Amygdala (tissue), 56 donors: ENCODE measurements at places on chromosomes 13 and 19.

- no peak for DNase-seq
These were observed 9.7 kb downstream of the TLE6 start for GRCh38 chr19:2986951-2987524.

- DNase-seq = no peak
These were observed 4.0 kb downstream of the EMP3 start for GRCh38 chr19:48329167-48329891.

GRCh38 chr13:97249796-97250495, 27.8 kb downstream of the MBNL2 start:
- DNase-seq = no peak

DNA sequence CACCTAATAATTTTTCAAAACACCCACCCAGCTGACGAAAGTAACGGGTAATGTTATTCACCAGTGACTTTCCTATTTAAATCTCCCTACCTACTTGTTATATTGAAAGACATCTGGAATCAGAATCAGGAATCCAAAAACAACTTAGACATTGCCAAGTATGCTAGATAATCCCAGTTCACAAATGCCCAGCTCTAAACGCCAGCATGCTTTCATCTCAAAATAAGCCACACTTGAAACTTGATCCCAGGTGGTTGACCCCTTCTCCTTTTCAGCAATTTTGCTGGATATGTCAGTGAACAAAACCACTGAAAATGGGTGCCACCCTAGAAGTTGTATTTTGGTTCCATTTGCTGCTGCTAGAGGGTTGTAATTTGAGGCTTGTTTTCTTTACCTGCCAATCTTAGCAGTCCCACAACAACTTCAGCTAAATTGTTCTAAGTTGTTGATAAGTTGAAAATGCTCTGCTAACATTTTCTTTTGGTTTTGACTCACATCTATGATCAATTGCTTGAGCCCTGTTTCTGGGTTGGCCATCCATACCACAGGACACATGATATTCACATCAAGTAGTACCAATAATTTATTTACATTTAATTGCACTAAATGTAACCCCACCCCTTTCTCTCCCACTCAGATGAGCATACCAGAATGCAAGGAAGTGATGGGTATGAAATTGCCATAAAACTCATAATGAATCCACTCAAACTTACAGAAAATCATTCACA, 66.4 kb downstream of the DCT start:
- no peak for DNase-seq

DNA sequence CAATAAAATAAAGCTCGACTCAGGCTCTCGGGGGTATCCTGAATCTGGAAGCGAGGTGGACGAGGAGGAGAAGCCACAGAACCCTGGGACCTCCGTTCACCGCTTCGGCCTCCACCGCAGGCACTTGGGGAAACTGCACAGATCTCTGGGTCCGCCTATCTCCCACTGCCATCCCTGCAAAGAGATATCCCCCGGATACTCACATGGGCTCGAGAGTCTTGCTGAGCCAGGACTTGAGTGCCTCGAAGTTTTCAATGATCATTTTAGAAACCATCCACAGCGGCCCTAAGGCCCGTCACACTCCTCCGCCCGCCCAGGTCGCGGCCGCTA, 589 bp downstream of the RBM26 start:
- no peak for DNase-seq

DNA sequence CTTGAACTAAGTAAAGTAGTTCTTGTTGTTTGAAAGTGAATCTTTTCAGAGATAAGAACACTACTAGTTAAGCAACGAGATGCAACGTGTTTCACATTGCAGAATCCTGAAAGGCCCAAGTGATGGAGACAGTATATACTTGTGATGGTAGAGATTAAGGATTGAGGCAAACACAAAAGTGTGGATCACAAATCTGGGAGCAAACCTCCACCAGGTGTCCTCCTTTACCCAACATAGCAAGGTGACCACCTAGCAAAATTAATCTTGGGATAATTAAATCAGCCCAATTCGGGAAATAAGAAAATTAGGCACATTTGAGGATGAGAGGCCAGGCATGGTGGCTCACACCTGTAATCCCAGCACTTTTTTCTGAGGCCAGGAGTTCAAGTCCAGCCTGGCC, 563.9 kb downstream of the DACH1 start:
- no peak for DNase-seq

GRCh38 chr13:113882716-113883115, 18.8 kb upstream of the GAS6 start:
- DNase-seq = no peak

- peak; percentile 8 for DNase-seq
These were observed 33.0 kb downstream of the UGGT2 start for GRCh38 chr13:96020155-96020575.

DNA sequence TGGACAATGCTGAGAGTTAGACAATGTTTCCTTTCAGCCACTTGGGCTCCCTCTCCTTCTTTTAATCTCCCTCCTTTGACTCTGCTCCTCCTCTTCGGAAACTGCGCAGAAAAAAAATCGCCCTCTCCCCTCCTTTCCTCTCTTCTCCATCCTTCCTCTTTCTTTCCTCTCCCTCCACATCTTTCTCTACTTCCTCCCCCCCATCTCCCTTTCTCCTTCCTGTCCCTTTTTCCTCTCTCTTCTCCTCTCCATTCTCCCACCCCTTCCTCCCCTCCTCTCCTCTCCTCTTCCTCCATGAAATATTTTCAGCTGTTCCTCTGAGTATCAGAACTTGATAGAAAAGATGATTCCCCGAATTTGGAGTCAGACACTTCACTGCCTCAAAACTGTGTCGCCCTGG, 15.1 kb upstream of the PTPRS start:
- no peak for DNase-seq

GRCh38 chr19:7690779-7691258, 10.2 kb downstream of the TRAPPC5 start:
- DNase-seq = no peak

- DNase-seq = no peak
These were observed 727.1 kb upstream of the KLHL1 start for GRCh38 chr13:70835371-70835770.

DNA sequence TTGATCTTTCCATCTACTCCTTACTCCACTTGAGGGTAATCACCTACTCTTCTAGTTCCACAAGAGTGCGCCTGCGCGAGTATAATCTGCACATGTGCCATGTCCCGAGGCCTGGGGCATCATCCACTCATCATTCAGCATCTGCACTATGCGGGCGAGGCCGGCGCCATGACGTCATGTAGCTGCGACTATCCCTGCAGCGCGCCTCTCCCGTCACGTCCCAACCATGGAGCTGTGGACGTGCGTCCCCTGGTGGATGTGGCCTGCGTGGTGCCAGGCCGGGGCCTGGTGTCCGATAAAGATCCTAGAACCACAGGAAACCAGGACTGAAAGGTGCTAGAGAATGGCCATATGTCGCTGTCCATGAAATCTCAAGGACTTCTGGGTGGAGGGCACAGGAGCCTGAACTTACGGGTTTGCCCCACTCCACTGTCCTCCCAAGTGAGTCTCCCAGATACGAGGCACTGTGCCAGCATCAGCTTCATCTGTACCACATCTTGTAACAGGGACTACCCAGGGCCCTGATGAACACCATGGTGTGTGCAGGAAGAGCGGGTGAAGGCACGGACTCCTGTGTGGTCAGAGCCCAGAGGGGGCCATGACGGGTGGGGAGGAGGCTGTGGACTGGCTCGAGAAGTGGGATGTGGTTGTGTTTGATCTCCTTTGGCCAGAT, 2.7 kb upstream of the KLK2 start:
- no peak for DNase-seq

- no peak for DNase-seq
These were observed 4.0 kb upstream of the NWD1 start for GRCh38 chr19:16715611-16716010.

DNA sequence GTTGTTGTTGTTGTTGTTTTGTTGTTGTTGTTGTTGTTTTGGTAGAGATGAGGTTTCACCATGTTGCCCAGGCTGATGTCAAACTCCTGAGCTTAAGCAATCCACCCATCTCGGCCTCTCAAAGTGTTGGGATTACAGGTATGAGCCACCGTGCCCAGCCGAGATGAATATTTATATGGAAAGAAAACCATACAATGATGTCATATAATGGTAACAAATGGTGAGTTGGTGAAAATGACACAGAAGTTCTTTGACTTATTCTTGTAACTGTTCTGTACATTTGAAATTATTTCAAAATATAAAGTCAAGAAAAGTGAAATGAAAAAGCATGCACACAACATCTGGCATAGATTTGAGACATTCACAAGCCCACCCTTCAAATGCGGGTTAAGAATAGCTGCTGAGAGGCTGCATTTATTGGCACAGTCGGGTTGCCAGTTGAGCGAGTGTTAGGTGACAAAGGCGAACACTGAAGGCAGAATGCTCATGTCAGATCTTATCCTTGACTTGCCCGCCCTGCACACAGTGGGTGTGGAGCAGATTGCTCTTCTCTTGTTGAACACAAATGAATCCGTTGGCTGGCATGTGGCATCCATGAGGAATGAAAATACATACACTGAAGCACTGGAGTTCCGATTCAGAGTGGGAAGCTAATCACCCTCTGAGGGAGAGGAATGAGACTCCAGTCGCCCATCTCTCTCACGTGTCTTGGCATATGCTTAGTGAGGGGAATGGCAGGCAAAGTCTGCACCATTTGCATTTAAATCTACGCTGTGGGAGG, 15.8 kb upstream of the UBE2S start:
- no peak for DNase-seq
